SK-N-SH treated with all-trans-retinoic acid at 6 μM for 48 hours (cell line): ENCODE measurements at places on chromosomes 11 and 22.
A peak's percentile ranks its signal among the peaks of the same experiment; 100 is the strongest.

DNA sequence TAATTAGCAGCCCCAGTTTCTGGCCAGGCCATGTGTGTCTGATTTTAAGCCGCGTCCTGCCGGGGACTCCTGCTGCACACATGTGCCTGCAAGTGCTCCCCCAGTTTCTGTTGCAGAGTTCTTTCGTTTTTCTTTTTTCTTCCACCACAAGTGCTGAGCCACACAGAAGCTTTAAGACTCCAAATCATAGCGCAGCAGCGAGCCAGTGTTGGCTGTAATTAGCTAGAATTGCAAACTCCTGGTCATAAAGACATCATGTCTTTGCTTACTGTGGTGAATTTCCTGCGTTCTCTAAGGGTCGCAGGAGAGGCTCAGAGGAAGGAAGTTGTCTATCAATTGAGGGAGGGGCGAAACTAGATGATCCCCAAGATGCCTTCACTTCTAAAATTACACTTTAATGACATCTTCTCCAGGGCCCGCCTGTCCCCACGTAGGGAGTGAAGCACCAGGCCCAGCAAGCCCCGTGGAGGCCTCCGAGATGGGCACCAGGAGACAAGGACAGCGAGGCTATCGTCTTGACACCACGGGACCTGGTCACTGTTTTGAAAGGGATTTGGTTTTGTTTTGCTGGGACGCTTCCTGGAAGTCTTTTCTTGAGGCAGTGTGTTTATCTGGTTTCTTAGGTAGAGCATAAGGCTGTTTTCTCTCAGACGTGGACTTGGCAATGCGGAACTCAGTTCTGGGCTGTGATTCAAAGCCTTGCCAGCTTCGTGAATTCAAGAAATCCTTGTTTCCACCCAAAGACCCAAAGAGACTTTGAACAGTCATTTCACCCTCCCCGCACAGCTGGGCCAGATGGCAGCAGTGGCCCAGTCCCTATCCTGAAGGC lies 71.8 kb downstream of the UBASH3B start:
- no peak for ATAC-seq

DNA sequence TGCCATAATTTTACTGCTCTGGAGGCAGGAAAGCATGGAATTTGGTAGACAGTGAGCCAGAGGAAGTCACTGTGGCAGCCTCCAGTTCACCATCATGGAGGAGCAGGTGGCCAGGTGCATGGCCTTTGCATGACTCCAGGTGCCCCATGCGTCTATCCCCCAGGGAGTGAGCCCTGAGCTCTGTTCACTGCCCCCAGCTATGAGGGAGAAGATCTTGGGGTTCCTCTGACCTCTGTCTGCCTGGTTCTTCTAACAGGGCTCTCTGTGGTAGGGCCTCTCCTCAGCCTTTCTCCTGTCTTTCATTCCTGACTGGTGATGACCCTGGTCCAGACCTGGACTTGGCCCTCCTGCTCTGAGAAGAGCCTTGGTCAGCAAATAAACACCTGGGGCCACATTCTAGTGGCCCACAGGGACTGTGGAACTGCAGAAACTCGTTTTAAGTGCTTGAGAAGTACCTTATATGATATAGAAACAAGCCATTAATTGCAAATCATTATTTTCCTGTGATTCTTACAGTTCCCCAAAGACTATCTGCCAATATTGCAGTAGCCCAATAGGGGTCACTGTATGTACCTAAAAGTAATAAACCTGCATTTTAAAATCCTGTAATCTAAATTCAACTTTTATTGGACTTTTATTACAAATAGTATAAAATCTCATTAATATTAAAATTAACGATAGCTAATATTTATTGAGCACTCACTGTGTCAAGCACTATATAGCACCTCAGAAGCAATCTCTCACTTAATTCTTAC lies 120.0 kb upstream of the SYT13 start:
- peak; percentile 51; the same call in 1 of the 3 replicates for ATAC-seq

GRCh38 chr11:119977881-119978280 lies 160.0 kb downstream of the TRIM29 start:
- ATAC-seq = no peak

DNA sequence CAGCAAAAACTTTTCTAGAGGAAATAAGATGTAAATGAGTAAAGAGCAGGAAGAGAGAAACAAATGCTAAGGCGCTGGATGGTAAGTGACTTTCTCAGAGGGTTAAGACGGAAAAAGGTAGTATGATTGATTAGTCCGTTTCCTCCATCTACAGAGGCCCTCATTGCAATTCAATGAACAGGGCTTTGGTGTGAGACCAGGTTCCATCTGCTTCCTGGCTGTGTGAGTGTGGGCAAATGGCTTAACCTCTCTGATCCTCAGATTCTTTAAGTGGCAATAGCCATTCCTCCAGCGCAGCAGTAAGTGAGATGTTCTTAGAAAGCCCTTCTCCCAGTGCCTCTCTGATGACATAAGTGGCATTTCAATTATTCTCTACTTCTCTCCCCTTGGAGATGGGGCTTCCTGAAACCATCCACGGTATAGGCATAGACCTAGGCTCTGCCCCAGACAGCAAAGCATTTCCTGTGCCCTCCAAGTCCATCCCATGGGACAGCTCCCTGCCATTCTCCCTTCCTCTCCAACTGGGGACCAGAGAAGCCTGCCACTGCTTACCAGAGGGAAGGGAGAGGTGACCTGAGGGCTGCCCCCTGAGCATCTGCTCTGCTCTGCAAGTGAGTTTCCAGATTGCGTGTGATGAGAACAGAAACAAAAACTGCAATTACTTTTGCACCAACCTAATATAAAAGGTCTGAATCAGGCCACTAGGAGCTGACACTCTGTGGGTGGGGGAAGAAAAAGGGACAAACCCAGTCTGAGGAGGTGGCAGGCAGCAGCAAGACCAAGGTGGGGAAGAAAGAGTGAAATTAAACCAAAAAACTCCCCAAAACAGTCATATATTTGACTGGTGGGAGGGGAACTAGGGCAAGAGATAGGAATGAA lies 12.7 kb upstream of the CD44 start:
- ATAC-seq = no peak

DNA sequence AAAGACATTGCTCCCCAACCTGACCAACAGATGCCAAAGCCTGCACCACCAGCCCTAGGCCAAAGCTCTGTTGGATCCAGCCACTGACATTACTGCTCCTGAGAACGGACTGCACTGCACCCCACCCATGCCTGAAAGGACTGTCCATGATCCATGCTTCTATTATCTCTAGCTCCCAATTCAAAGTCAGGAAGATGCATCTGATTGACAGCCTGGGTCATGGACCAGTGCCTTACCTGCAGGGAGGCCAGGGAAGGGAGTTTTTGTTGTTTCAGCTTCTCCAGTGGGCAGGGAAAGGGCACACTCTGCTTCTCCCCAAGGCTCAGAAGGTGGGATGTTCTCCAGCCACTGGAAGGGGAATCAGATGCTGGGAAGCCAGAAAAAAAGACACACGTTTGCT lies 4.8 kb upstream of the PRDM11 start:
- ATAC-seq = no peak

GRCh38 chr22:44546686-44547310 lies 48.8 kb upstream of the RTL6 start:
- ATAC-seq = no peak

- ATAC-seq = no peak
Measured at GRCh38 chr22:41888627-41889200, 26.2 kb downstream of the SHISA8 start.

- ATAC-seq = no peak
Measured at GRCh38 chr11:90564531-90564930, 341.7 kb upstream of the CHORDC1 start.

DNA sequence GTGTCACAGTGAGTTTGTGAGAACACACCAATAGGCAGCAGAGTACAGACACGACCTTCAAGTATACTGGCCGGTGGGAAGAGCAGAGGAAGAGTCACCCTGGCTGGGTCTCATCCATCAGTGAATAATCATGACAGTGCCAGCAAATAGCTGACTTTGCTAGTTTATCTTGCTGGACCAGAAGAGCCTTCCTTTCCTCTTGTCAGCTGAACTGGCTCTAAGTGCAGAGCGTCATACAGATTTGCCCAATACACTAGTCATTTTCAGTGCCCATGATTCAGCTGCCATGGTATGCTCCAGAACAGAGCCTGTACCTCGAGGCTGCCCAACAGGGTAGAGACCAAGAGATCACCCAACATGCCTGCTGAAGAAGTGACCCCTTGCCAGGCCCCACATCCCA lies 82.9 kb upstream of the TBCEL start:
- ATAC-seq = no peak

- peak; percentile 79 for ATAC-seq
Measured at GRCh38 chr11:27646051-27646818, 54.0 kb downstream of the BDNF start.

- ATAC-seq = peak; percentile 80
Measured at GRCh38 chr11:122179961-122180834, 64.2 kb upstream of the BLID start.

GRCh38 chr11:65180877-65181568 lies 705 bp upstream of the CAPN1 start:
- peak; percentile 80 for ATAC-seq

DNA sequence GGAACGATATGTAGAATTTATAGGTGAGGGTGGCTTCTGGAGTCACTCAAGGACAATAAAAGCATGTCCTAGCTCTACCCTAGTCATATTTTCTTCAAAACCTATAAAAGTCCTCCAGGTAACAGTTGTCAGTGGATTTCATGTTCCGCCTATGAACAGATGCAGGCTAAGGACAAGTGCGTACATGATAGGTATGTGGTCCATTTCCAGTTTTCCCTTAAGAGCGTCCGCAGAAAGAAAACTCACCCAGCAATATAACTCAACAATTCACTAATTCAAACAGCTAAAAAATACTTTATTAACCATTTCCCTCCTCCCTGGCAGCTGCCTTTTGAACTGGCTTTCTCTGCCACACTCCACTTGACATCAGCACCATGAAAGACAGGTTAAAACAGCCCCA lies 50.2 kb upstream of the CCDC34 start:
- no peak for ATAC-seq

DNA sequence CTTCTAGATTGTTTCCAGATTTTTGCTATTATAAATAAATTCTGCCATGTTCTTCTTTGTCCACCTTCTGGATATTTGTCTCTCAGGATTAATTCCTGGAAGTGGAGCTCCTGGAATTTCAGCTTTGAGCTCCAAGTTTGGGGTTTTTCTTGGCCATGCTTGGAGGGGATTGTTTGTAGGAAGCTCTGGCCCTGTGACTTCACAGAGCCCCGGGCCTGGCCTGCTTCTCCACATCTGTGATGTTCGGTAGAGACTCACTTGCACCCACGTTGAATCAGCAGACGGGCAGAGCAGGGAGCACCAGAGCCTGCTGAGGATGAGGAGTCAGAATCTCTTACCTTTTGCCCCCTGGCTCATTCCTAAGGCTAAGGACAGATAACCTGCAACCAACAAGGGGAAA lies 35.7 kb downstream of the LRRC32 start:
- ATAC-seq = no peak

DNA sequence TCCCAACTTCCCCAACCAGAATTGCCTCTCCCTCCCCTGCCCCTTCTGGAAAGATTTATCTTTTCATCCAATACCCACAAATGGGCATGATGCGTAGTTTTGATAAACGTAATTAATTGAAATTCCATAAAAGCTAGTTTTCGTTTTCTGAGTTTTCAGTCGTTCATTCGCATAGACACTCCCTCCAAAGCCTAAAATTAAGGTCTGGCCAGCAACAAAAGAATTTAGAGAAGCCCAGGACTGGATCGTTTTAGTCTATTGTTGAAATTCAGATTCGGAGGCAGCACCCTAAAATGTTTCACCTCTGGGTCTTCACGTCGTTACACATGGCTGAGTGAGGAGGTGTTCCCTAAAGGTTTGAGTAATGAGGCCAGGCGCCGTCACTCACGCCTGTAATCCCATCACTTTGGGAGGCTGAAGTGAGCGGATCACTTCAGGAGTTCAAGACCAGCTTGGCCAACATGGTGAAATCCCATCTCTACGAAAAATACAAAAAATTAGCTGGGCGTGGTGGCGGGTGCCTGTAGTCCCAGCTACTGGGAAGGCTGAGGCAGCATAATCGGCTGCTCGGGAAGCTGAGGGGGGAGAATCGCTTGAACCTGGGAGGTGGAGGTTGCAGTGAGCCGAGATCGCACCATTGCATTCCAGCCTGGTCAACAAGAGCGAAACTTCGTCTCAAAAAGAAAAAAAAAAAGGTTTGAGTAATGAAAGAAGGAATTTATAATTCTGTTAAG lies 589 bp upstream of the NDUFC2 start:
- ATAC-seq = peak; percentile 43

- no peak for ATAC-seq
Measured at GRCh38 chr11:111409915-111410314, 30.8 kb upstream of the POU2AF1 start.

DNA sequence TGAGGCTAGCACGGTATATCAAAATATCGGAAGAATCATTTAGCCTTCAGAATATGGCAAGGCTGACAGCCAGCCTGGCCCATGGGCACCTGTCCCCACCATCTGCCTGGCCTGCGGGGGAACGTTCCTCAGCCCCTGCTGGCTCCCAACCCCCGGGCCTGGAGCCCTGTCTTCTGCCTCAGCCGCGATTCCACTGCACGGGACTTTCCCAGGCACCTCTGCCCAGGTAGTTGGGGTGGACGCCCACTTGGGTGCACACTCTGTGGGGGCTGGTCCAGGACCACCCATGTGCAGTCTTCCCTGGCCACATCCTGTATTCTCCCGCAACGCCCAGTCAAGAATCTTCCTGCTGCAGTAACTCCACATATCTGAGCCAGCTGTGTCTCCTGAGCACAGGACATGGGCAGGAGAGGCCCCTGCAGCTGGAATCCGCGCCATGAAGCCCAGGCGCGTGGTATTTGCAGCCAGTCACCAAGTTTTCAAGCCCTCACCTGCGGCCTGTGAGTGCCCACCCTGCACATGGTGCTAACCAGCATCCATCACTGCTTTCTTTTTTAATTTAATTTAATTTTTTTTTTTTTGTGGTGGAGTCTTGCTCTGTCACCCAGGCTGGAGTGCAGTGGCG lies 77.9 kb downstream of the KCNQ1 start:
- ATAC-seq = no peak

- ATAC-seq = peak; percentile 65
Measured at GRCh38 chr11:124115782-124116616, 749 bp downstream of the VWA5A start.

DNA sequence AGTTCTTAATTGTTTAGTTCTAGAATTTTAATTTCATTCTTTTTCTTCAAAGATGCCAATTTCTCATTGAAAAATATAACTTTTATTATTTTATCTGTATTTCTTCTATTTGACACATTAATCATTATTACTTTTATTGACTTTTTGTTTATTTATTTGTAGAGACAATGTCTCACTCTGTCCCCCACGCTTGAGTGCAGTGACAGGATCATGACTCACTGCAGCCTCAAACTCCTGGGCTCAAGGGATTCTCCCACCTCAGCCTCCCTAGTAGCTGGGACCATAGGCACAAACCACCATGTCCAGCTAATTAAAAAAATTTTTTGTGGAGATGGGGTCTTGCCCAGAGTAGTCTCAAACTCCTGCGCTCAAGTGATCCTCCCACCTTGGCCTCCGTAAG lies 30.3 kb upstream of the FBLN1 start:
- no peak for ATAC-seq

- no peak for ATAC-seq
Measured at GRCh38 chr11:8297781-8298440, 34.2 kb upstream of the LMO1 start.
